HCT116 (cell line): ENCODE measurements at places on chromosomes 4 and X.
A peak's percentile ranks its signal among the peaks of the same experiment; 100 is the strongest.

GRCh38 chrX:69146739-69147138, 18.5 kb downstream of the PJA1 start:
- no peak overlapping the region for H3K4me3 ChIP-seq
- H3K27ac ChIP-seq = no peak overlapping the region
- H3K4me1 ChIP-seq = peaks cover 4% of the 10 kb centered on the region; the same call in 1 of the 2 replicates
- DNase-seq = no peak
- H3K36me3 ChIP-seq = no peaks in the 10 kb centered on the region

GRCh38 chrX:154408659-154409221, 314 bp downstream of the DNASE1L1 start:
- no peak for DNase-seq
- H3K27me3 ChIP-seq = no peaks in the 10 kb centered on the region
- H3K27ac ChIP-seq = peak overlapping the region; percentile 91
- H3K4me3 ChIP-seq = peak overlapping the region; percentile 54
- H3K4me1 ChIP-seq = peaks cover 15% of the 10 kb centered on the region

GRCh38 chr4:153781717-153782416, 7.0 kb downstream of the SFRP2 start:
- DNase-seq = no peak
- no peaks in the 10 kb centered on the region for H3K27me3 ChIP-seq
- no peaks in the 10 kb centered on the region for H3K4me1 ChIP-seq
- no peak overlapping the region for H3K27ac ChIP-seq
- no peak overlapping the region for H3K4me3 ChIP-seq

DNA sequence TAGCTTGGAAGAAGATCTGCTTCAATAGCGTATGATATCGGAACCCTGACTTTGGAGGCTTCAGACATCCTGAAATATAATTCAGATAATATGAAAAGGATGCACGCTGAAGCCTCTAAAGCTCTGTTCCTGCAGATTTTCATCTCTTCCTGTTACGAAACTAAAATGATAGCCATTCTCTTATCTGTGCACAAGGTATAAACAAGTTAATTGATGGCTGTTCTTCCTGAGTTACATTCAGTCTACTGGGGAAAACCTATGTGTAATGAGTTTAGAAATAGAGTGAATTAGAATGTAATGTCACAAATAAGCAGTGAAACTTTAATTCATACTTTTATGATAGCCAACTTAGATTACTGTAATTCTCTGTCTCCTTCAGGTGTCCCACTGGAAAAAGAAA, 36.8 kb upstream of the AGA start:
- no peak overlapping the region for H3K27ac ChIP-seq
- no peak overlapping the region for H3K4me3 ChIP-seq
- no peaks in the 10 kb centered on the region for H3K36me3 ChIP-seq
- H3K4me1 ChIP-seq = no peaks in the 10 kb centered on the region; the same call in 1 of the 2 replicates
- DNase-seq = no peak
- H3K27me3 ChIP-seq = no peaks in the 10 kb centered on the region

DNA sequence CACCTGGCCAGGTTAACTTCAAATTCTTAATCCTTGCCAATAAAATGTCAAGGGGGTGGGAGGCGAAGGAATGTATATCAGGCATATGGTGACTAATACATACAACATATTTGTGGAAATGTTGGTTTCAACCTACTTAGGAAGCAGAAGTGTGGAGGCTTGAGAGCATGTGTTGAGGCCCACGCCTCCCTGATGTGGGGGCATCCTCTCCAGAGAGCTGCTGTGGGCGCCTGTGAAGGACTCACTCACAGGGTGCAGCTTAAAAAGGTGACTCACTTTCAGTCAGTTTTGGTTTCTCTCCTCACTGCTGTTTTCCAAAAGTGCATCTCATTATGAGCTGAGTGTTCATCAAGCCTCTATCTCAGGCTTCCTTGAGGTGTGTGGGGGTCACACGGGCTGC, 27.5 kb downstream of the LNX1 start:
- no peak overlapping the region for H3K27ac ChIP-seq
- H3K4me1 ChIP-seq = no peaks in the 10 kb centered on the region
- DNase-seq = no peak
- no peaks in the 10 kb centered on the region for H3K36me3 ChIP-seq
- no peaks in the 10 kb centered on the region for H3K27me3 ChIP-seq

DNA sequence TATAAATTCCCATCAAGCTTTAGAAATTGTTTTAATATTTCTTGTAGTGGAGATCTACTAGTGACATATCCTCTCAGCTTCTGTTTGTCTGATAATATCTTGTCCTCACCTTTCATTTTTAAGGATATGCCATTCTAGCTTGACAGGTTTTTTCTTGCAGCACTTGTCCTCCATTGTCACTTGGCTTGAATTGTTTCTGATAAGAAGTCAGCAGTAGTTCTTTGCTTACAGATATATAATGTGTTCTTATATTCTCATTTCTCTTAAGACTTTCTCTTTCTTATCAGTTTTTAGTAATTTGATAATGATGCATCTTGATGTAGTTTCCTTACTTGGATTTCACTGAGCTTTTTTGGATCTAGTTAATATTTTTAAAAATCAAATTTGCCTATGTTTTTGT, 120.6 kb upstream of the NUDT6 start:
- no peak overlapping the region for H3K27ac ChIP-seq
- H3K36me3 ChIP-seq = 0 out of 2 replicates have a peak, but pooled peaks cover 4% of the 10 kb centered on the region
- DNase-seq = peak; percentile 3
- H3K4me1 ChIP-seq = no peaks in the 10 kb centered on the region

- no peaks in the 10 kb centered on the region for H3K36me3 ChIP-seq
- no peaks in the 10 kb centered on the region for H3K27me3 ChIP-seq
- DNase-seq = no peak
- no peaks in the 10 kb centered on the region for H3K4me1 ChIP-seq
- no peak overlapping the region for H3K27ac ChIP-seq
Observed at GRCh38 chr4:87785731-87786509, 13.4 kb upstream of the IBSP start.

GRCh38 chr4:17504081-17504480, 7.8 kb downstream of the QDPR start:
- no peak overlapping the region for H3K4me3 ChIP-seq
- H3K27ac ChIP-seq = no peak overlapping the region
- peaks cover 34% of the 10 kb centered on the region for H3K36me3 ChIP-seq
- H3K27me3 ChIP-seq = no peaks in the 10 kb centered on the region

DNA sequence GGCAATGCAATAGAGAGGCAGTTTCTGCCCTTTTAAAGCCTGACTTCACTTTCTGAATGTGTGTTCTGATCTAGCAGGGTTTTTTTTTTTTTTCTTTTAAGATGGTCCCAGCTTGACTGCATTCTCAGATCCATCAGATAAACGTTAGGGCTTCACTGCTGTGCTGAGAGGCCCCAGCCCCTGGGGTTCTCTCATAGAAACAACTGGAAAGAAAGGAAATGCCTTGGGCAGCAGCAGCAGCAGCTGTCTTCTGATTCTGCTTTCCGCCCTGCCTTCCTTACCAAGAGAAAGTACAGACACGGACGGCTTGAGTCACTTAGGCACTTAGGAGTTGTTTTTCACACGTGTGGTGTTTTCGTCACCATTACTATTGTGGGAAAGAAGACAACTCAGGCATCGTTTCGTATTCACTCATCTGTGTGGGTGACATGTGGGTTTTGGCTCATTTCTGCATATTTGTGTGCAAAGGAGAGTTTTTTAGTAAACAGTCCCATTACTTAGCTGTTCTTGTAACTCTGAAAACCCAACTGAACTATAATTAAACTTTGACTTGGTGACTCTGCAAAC, 172.0 kb downstream of the PTTG2 start:
- H3K36me3 ChIP-seq = 0 out of 2 replicates have a peak, but pooled peaks cover 4% of the 10 kb centered on the region
- H3K27me3 ChIP-seq = no peaks in the 10 kb centered on the region
- no peak overlapping the region for H3K4me3 ChIP-seq
- H3K27ac ChIP-seq = no peak overlapping the region

GRCh38 chr4:105627620-105628019, 75.2 kb downstream of the ARHGEF38 start:
- no peak overlapping the region for H3K4me3 ChIP-seq
- DNase-seq = no peak
- H3K4me1 ChIP-seq = no peaks in the 10 kb centered on the region
- no peaks in the 10 kb centered on the region for H3K36me3 ChIP-seq
- H3K27me3 ChIP-seq = no peaks in the 10 kb centered on the region

DNA sequence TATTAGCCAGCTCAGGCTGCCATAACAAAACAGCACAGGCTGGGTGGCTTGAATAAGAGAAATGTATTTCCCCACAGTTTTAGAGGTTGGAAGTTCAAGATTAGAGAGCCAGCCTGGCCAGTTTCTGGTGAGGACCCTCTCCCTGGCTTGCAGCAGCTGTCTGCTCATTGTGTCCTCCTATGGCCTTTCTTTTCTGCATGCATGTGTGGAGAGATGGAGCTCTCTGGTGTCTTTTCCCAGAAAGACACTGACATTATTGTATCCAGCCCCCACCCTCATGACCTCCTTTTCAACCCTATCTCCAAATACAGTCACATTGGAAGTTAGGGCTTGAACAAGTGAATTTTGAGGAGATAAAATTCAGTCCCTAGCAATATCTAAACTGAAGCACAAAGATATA, 263.8 kb upstream of the PABPC4L start:
- no peak overlapping the region for H3K4me3 ChIP-seq
- H3K27ac ChIP-seq = no peak overlapping the region
- no peaks in the 10 kb centered on the region for H3K27me3 ChIP-seq
- no peak for DNase-seq

DNA sequence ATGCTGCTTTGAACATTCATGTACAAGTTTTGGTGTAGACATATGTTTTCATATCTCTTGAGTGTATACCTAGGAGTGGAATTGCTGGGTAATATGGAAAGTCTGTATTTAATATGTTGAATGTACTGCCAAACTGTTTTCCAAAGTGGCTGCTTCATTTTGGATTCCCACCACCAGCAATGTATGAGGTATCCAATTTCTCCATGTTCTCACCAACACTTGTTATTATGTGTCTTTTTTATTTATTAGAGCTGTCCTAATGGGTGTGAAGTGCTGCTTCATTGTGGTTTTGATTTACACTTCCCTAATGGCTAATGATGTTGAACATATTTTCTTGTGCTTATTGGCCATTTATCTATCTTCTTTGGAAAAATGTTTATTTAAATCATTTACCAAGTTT, 60.4 kb downstream of the BCOR start:
- no peak overlapping the region for H3K4me3 ChIP-seq
- no peak overlapping the region for H3K27ac ChIP-seq
- H3K27me3 ChIP-seq = no peaks in the 10 kb centered on the region

GRCh38 chr4:55346851-55347255, 811 bp downstream of the SRD5A3 start:
- no peaks in the 10 kb centered on the region for H3K36me3 ChIP-seq
- no peak for DNase-seq
- H3K27me3 ChIP-seq = no peaks in the 10 kb centered on the region
- peaks cover 27% of the 10 kb centered on the region for H3K4me1 ChIP-seq
- peak overlapping the region; percentile 91 for H3K27ac ChIP-seq
- peak overlapping the region; percentile 68 for H3K4me3 ChIP-seq

- H3K27me3 ChIP-seq = no peaks in the 10 kb centered on the region
- H3K36me3 ChIP-seq = no peaks in the 10 kb centered on the region
- no peak overlapping the region for H3K4me3 ChIP-seq
- H3K27ac ChIP-seq = no peak overlapping the region
- no peaks in the 10 kb centered on the region for H3K4me1 ChIP-seq
- DNase-seq = no peak
Observed at GRCh38 chr4:19700992-19701391, 550.7 kb upstream of the SLIT2 start.
